Activated T-helper 1 cell treated with anti-CD3 and anti-CD28 coated beads, Interleukin-2, amount 50 U/mL, for 16 hours (primary cell): ENCODE measurements at places on chromosomes 5 and 9.

GRCh38 chr5:157956271-157956885 lies 97.4 kb upstream of the CLINT1 start:
- no peak for DNase-seq

- no peak for DNase-seq
These were observed 112.4 kb upstream of the SPATA31D4 start for GRCh38 chr9:81815781-81816180.

- no peak for DNase-seq
These were observed 880.9 kb upstream of the SEMA6A start for GRCh38 chr5:117455236-117456233.

- DNase-seq, result no peak
These were observed 42.0 kb downstream of the PDCD1LG2 start for GRCh38 chr9:5552301-5552700.

GRCh38 chr5:96226941-96227552 lies 206.0 kb downstream of the PCSK1 start:
- no peak for DNase-seq

DNA sequence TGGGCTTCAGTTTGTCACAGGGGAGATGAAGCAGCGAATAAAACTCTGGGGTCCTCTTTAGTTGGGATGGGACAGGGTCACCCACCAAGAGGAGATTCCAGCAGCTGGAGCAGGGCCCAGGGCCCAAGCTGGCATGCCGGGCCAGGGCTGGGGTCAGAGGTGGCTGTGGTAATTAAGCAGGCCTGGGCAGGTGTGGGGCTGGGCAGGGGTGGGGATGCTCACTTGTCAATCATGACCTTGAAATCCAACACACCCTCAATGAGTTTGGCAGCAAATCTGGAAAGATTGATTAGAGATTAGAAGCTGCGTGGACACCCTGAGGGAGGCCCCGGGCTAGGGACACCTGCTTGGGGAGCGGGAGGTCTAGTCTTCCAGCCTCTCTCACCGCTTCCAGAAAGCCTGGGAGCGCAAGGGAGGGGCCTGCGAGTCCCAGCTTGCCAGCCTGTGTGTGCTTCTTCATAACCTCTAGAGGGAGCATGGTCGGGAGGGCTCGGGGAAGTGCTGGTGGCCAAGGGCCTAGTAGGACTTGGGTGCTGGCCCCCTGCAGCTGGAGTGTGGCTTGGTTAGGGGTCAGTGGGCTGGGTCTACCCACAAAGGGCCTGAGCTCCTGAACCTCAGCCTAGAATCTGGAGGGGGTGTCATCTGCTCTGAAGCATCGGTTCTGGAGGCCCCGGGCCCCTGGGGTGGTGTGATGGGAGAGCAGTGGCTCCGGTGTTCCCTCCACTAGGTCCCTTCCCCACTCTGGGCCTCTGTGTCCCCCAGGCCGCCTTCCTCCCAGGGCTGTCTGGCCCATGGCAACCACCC lies 7.6 kb downstream of the CRAT start:
- DNase-seq, result no peak

DNA sequence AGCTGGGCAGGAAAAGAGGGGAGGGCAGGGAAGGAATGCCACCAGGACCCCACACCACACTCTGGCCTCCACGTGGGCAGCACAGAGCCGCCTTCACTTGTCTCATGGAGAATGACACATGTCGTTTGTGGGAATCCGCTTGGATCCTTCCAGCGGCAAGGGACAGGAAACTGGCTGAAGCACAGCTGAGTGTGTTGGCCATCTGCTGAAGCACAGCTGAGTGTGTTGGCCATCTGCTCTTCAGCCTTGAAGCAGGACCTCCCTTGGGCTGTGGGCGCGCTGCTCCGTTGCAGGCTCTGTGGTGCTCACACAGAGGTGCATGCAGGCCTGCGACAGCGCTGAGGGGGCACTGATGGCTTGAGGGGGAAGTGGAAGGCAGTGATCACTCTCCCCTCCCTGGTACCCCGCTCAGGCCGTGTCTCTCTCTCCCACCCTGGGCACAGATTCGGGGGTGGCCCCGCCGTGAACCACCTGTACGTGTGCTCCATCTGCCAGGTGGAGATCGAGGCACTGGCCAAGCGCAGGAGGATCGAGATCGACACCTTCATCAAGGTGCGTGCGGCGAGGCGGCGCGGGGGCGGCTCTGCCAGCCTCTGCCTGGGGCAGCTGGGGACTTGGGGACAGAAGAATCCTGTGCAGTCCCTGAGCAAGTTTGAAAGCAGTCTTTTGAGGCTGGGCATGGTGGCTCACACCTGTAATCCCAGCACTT lies 40.6 kb downstream of the USP20 start:
- no peak for DNase-seq

GRCh38 chr9:6543204-6543603 lies 102.3 kb downstream of the GLDC start:
- no peak for DNase-seq

DNA sequence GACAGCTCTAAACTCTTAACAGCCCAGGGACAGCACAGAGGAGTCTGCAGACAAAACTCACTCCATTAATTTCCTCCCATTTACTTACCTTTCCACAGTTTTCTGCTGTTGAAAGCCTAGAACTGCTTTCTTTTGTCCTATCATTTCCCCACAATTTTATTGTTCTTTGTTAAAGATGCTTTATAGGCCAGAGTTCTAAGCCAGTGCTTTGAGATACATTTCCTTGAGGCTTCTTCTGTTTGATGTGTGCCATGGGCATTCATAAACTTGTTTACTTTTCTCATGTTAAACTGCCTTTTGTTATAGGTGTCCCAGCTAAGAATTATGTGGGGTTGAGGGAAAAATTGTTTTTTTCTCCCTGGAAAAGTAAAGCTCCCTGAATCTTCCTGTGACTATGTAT lies 25.9 kb upstream of the SUB1 start:
- DNase-seq, result no peak

- DNase-seq, result no peak
These were observed 23.5 kb downstream of the TBC1D2 start for GRCh38 chr9:98231770-98232478.

DNA sequence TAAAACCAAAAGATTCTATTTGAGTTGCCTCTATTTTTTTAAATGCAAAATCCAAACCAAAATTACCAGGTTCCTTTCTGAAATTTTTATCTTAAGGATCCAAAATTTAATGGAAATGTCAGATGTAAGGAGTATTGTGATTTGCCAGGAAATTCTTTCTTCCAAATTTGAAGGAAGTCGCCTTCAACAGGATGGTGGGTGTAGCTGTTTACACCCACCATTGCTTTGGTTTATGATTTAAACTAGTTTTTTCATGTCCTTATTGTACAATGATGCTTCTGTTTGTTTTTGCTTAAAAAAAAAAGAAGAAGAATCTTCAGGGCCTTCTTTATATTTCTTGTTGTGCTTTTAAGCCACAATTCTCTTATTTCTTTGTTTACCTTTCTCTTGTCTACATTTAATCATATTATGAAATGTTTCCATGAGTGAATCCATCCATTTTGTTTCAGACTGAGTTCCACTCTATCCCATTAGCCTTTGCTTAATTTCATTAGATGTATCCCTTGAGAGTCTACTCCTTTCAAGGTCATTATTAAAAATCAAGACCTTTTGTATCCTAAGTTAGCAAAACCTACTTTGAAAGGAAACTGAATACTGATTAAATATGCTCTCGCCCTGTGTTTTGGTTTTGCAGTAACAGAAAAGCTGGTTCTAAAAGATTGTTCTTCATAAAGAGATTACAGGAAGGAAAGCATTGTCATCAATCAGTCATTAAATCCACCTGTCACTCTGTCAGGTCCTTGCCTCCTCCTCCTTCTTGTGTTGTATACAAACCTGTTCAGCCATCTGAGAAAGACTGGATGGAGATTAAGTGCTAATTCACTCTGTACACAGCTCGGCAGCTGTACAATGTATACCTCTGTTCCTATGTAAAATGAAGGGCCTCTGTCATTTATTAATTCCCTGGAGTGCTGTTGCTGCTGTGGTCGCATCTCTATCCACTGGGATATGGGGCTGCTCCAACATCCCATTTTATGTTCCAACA lies 45.5 kb upstream of the SLC2A8 start:
- no peak for DNase-seq

- no peak for DNase-seq
These were observed 85.4 kb downstream of the HSD17B4 start for GRCh38 chr5:119537704-119538103.

DNA sequence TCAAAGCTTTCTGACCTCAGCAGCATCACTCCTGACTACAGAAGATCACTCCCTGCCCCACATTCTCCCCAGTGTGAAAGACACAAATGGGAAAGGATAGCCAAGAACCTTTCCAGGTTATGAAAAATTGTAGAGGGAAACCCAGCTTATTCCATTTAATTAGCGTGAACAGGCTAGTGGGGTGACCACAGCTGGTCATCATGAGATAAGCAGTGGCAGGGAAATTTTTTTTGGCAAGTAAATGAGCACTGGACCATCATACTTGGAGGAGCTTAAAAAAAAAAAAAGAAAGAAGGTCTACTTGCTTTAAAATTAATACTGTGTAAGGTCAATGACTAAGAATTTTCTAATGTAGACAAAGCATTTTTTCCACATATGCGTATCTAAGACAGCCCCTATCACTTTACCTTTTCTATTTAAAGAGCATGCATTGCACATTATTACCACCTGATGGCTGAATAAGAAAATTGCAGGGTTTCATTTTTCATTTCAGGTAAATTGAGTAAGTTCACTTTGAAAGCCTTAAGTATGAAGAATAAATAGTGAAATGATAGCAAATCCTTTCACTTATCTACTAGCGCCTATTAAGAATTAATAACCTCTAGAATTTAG lies 123.6 kb downstream of the ELAVL2 start:
- DNase-seq, result no peak

DNA sequence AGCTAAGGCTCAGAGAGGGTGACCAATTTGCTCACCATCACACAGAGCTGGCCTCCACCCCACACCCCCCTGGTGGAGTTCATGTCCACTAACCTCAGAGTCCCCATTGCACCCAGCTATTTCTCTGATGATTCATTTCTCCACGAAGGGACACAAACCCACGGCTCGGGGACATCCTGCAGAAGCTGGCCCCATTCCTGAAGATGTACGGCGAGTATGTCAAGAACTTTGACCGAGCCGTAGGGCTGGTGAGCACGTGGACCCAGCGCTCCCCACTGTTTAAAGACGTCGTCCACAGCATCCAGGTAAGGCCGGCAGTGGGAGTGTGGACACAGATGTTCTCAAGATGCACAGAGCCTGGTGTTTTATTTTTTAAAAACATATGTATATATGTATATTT lies 52.6 kb upstream of the SUSD3 start:
- DNase-seq, result no peak

- no peak for DNase-seq
These were observed 33.7 kb downstream of the AP3S1 start for GRCh38 chr5:115875447-115875846.

- DNase-seq, result no peak
These were observed 10.5 kb upstream of the TMEM252 start for GRCh38 chr9:68551191-68551590.

DNA sequence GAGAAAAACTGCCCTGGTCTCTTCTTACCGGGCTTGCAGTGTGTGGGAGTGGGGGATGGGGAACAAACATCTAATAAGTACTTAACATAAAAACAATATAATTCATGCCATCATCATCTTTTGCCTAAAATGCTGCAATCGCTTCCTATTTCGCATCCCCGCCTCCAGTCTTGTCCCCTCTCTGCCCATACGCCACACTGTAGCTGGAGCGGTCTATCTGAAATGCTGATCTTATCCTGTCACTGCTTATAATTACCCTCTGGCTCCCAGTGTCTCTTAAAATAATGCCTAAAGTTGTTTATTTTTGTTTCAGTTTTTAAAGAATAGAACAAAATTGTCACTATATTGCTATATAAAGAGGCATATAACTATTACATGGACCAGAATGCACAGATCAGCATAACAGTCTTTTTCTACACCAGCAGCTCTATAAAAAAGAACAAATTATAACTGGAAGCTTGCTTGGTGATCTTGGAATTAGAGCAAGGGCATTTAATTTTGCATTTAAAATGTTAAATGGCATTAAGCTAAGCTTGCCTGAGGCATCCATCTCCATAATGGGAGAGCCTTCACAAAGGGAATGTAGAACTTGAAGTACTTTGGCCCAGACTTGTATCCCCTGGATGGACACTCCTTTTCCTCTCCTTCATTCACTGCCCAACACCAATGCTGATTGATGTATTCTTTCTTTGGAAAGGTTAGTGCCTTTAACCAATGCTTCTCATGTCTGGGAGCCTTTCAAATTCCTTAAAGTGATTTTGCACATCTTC lies 12.2 kb downstream of the NTRK2 start:
- no peak for DNase-seq

DNA sequence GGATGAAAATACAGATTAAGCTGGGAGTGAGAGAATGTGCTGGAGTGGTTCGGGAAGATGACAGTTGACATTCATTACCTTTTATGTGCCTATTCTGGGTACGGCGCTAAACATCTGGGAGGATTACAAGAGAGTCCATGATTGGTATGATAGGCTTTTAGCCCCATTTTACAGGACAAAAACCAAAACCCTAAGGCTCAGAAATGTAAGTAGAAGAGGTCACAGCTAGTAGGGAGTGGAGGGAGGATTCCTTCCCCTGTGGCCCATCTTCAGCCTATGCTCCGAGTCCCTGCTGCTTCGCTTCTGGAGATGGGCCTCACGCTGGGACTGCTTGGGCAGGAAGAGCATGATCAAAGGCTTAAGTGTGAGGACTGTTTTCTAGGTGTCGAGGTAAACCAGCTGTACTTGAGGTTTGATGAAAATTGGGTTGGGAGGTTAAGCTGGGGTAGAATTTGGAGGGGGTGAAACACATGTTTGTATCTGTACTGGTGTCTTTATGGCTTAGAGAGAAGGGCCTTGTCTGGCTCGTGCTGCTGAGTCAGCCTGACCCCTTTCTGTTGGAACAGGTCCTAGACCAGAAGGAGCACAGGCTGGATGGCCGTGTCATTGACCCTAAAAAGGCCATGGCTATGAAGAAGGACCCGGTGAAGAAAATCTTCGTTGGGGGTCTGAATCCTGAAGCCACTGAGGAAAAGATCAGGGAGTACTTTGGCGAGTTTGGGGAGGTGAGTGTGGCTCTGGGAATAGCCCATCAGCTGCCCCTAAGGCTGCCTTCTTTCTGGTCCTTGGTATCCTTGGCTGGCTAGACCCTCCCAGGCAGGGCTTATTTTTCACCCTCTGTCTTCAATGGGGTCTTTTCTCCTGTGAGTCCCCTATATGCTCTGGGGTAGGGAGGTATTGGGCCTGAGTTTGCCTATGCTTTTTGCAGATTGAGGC lies 2.1 kb downstream of the HNRNPAB start:
- no peak for DNase-seq

GRCh38 chr5:31755676-31756230 lies 116.8 kb downstream of the PDZD2 start:
- no peak for DNase-seq

DNA sequence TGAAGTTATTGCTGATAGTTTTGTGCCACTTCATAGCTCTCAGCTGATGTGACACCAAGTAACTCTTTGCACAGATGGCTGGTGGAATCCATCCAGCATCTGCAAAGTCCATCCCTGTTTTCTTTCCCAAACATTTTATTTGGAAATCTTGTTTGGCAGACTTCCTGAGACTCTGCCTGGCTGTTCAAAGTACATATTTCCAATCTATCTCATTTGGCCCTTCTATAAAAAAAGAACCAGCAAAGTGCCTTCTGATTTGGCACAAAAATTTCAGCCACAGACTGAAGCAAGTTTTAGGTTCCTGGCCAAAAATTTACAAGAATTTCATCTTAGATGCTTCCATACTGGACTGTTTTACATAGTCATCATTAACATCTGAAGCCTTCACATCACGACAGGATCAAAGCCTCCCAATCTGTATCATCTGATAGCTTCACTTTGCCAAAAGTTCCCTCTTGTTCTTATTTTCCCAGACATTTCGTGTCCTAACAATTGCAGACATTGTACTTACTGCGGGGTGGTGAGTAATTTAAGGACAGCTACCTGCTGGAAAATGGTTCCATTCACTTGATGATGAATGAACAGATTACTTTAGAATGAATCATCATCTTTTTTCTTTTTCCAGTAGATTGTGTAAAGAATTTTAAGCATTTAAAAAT lies 377.3 kb downstream of the KIAA0825 start:
- no peak for DNase-seq
